Breast epithelium (tissue), 4 donors: ENCODE measurements at places on chromosomes 16 and 17. TPM values are rescaled to one million over a fixed set of nuclear protein-coding genes. Genes with fewer than 3 reads are reported as not detected.
A peak's percentile ranks its signal among the peaks of the same experiment; 100 is the strongest.

SLC6A2 gene
- 0.66 TPM for total RNA-seq

TTYH2 gene
- total RNA-seq: 5.6 TPM

DNA sequence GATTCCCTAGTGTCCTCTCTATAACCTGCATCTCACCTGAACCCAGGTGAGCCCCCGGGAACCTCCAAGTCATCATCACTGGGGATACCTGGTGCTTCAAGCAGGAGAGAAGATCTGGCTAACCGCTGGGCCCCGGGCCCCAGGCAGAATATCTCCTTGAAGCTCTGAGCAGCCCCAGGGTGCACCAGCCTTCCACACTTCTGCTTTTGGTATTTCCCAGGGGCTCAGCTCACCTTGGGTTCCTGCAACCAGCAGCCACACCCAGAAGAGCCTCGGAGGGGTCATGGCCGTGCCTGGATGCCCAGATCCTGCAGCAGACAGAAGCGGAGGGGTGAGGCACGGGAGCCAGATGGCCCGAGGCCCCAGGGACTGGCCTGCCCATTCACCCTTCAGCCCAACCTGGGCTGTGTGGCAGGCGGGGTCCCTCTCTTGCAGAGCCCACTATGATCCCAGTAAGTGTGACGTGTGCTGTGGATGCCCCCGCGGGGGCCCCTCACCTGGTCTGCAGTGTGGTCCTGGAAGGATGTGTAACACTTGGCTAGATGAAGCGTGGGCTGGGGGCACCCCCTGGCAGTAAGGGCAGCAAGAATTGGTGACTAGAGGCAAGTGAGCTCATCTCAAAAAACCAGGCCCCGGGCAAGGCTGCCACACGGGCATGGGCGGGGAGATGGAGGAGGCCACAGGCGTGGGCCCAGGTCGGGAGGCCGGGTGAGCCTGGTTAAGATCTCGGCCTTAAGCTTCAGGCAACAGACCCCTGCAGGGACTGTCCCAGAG, 2.6 kb downstream of the LGALS3BP start:
- DNase-seq: no peak
- no peaks in the 10 kb centered on the region for H3K36me3 ChIP-seq
- no peaks in the 10 kb centered on the region for H3K27me3 ChIP-seq

APOBR gene
- total RNA-seq: 3.1 TPM

DNA sequence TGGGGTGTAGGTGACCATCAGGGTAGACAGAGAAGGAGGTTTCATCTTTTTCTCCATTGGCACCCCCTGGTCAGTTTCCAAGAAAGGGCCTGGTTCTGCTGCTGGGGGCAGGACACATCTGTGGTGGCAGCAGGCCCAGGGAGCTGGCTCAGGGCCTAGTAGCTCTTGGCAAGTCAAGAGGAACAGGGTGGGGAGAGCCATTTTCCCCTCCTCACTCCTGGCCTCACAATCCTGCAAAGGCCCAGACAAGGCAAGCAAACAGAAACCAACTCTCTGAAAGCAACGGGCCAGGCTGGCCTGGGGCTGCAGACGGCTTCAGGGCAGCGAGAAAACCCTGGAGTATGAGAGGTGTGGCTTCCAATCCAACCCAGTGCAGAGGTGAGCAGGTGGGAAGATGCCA, 192.9 kb upstream of the DYNLRB2 start:
- no peak for DNase-seq
- H3K4me3 ChIP-seq: no peak overlapping the region
- H3K27ac ChIP-seq: no peak overlapping the region
- no peaks in the 10 kb centered on the region for H3K27me3 ChIP-seq
- H3K36me3 ChIP-seq: no peaks in the 10 kb centered on the region
- H3K4me1 ChIP-seq: no peaks in the 10 kb centered on the region

TAC4 gene
- not detected for total RNA-seq

ODAD4 gene
- 0.48 TPM for total RNA-seq

DNA sequence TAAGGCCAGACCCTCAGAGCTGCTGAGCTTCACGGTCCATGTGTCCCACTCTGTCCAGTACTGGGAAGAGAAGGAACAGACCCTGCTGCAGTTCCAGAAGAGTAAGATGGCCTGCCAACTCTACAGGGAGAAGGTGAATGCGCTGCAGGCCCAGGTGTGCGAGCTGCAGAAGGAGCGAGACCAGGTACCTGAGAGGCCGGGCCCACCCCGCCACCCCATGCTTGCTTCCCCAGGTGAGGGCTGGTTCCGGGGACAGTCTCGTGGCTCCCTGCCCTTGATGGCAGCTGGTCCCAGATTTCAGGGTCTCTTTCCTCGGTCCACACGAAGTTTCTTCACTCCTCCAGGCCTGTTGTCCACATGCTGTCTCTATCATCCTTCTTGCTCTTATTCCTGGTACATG, 20.9 kb downstream of the CARD14 start:
- no peak for DNase-seq
- no peaks in the 10 kb centered on the region for H3K4me1 ChIP-seq
- H3K27ac ChIP-seq: no peak overlapping the region
- H3K36me3 ChIP-seq: no peaks in the 10 kb centered on the region
- no peaks in the 10 kb centered on the region for H3K27me3 ChIP-seq
- H3K4me3 ChIP-seq: no peak overlapping the region

- no peak overlapping the region for H3K4me3 ChIP-seq
- H3K4me1 ChIP-seq: no peaks in the 10 kb centered on the region
- no peaks in the 10 kb centered on the region for H3K36me3 ChIP-seq
- no peak overlapping the region for H3K27ac ChIP-seq
- peaks cover 31% of the 10 kb centered on the region for H3K27me3 ChIP-seq
- no peak for DNase-seq
These were observed 41.6 kb upstream of the IRF8 start for GRCh38 chr16:85857406-85857805.

- no peak overlapping the region for H3K27ac ChIP-seq
- no peaks in the 10 kb centered on the region for H3K36me3 ChIP-seq
- no peak for DNase-seq
- H3K4me1 ChIP-seq: no peaks in the 10 kb centered on the region
These were observed 264.5 kb downstream of the GRIN2A start for GRCh38 chr16:9917691-9918090.

DNA sequence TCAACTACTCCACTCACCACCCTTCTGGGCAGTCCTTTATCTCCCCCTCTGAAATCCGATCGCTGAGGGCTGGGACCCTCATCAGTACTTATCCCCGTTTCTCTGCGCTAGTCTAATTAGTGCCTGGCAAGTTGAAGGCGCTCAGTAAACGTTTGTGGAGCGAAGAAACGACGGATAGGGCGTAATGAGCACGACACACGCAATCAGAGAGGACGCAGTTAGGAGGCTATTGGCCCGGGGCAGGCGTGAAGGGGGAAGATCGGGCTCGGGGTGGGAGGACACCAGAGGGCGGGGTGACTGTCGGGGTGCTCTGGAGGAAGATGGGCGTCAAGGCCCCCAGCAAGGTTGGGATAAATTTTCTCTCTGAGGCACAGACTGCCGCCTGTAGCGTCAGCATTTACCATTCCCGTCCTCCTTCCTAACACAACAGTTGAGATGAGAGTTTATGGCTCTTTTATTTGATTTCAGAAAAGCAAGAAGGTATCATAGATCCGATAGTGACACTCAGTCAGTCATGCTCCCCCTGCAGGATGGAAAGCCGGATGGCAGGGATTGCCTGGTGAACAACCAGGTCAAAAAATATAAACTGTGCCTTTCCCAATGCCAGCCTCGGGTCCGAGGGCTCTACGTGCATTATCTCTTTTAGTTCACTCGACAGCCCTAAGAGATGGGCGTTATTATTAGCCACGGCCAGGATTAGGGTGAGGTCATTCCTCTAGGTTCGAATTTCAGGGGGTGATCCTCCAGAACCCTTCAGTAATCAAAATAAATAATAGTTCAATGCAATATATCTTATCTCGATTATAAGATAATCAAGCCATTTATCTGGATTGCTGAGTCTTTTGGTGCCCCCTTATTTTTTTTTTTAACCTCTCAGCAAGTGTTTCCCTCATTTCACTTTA, 9.5 kb upstream of the ARL4D start:
- no peaks in the 10 kb centered on the region for H3K36me3 ChIP-seq

DNA sequence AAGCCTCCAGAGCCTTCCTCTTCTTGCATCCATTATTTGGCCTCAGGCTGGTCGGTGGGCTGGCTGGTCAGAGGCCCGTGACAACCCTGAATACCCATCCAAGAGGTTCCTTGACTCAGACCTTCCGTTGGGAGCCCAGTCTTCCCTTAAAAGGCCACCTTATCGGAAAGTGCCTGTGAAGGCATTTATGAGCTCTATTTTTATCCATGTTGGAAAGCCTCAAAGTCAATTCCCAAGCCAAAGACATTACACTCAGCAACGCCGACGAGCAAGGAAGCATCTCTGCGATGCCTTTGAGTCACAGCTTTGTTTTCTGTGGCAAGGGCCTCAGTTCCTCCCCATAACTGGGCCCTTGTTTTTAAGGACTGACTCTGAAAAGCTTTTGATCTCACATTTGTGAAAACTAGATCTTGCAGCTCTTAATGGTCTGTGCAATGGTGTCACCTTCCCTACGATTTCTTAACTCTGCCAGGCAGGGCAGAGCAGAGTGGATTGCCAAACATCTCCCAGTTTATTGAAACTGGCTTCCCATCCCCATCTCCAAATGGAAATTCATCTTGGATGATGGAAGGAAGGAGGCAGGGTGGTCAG, 13.3 kb upstream of the SPOP start:
- DNase-seq: no peak
- H3K27me3 ChIP-seq: no peaks in the 10 kb centered on the region
- H3K27ac ChIP-seq: peak overlapping the region; percentile 63
- no peak overlapping the region for H3K4me3 ChIP-seq
- no peaks in the 10 kb centered on the region for H3K4me1 ChIP-seq
- no peaks in the 10 kb centered on the region for H3K36me3 ChIP-seq

DNA sequence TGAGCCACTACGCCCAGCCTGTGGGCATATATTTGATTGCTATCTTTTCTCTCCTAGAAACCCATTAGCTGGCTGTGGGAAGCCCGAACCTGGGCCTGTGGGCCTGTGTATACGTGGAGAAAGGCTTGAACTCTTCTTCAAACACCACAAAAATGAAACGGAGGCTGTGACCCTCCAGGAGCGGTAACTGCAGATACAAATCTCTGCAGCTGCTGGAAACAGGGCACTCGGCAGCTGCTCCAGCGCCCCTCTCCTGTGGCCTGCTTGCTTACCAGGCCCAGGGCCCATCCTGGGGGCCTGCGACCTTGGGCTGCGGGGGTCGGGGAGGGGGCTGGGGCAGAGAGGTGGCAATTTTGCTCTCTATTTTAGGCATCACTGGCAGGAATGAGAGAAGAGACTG, 28.0 kb upstream of the MTSS2 start:
- no peak overlapping the region for H3K4me3 ChIP-seq
- peaks cover 24% of the 10 kb centered on the region for H3K4me1 ChIP-seq
- no peak for DNase-seq
- no peaks in the 10 kb centered on the region for H3K36me3 ChIP-seq
- peak overlapping the region; percentile 96 for H3K27ac ChIP-seq
- no peaks in the 10 kb centered on the region for H3K27me3 ChIP-seq

- H3K4me1 ChIP-seq: no peaks in the 10 kb centered on the region
- H3K27me3 ChIP-seq: no peaks in the 10 kb centered on the region
- no peak overlapping the region for H3K27ac ChIP-seq
- DNase-seq: no peak
- no peak overlapping the region for H3K4me3 ChIP-seq
These were observed 1251.2 kb upstream of the CDH8 start for GRCh38 chr16:63287401-63287800.

ANKRD13B gene
- 8.5 TPM for total RNA-seq

- peaks cover 11% of the 10 kb centered on the region for H3K27me3 ChIP-seq
- peak overlapping the region; percentile 52 for H3K4me3 ChIP-seq
- peak overlapping the region; percentile 96 for H3K27ac ChIP-seq
- H3K36me3 ChIP-seq: no peaks in the 10 kb centered on the region
These were observed 448 bp upstream of the TNFRSF12A start for GRCh38 chr16:3019594-3020246.

DNA sequence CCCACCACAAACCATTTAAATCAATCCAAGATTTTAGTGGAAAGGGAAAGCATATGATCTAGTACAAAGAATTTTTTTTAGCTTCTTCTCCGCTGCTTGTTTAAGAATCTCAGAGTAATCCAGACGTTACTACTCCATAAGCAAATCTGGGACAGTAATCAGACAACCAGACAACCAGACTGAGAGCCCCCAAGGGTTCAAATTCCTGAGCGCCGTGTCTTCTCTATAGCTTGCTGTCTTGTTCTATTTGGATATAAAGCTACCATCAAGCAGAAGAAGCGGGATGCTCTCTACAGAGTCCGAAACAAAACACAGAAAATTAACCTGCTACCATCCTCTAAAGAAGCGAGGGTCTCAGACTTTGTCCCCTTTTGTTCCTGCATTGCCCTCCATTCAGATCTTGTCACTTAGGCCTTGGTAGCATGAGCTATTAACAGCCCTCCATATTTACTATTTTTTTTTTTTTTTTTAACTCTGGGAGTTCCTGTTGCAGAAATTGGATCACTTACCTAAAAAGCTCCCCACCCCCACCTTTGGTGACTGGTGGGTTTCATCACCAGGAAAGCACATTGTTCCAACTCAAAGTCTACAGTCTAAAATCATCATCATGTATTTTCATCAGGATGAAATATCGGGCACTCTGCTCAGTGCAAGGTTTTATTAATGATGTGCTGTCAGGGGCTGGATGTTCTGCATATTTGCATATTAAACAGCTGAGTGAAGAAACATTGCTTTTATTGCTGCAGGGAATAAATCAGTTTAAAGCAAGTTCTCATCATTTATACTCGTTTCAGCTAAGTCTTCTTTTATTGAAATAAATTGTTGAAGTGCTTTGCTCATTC, 576.7 kb downstream of the WWOX start:
- DNase-seq: no peak
- H3K4me3 ChIP-seq: no peak overlapping the region
- H3K27me3 ChIP-seq: no peaks in the 10 kb centered on the region
- no peak overlapping the region for H3K27ac ChIP-seq
- H3K36me3 ChIP-seq: no peaks in the 10 kb centered on the region
